RPMI7951 (cell line): ENCODE measurements at places on chromosomes 7 and 10. TPM values are rescaled to one million over a fixed set of nuclear protein-coding genes. Genes with fewer than 3 reads are reported as not detected.

GRCh38 chr10:78770167-78771090 is 298.3 kb upstream of the ZMIZ1 start:
- no peak for DNase-seq

The TLL2 gene
- total RNA-seq, result under 0.01 TPM in 1 of 2 replicates, not detected in the other

DNA sequence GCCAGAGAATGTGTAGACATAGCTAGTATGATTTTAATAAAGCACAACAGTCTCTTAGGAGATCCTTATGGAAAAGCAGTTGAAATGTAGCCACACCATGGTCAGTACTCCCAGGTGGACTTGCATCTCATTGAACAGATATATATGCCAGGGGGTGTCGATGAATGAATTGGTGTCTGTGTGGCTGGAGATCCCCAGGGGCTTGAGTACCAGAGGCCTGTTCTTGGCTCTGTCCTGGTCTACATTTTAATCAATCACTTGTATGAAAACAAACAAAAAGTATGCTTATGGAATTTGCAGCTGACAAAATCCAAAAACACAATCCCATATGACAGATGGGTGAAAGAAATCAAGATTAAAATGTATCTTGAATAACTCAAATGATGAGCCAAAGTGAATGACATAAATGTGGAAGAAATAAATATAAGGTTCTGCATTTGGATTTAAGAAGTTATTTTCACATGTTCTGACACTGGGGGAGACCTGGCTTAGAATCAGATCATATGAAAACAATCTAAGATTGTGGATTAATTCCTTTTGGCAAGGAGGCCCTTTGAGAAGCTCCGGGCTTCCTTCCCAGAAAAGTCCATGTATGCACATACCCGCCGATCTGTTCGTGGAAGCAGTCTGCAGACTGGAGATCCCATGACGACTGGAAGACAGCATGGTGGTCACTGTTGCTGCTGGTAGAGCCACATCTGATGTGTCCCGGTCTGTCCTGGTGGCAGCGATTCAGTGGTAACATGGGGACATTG is 15.6 kb downstream of the CLEC2L start:
- DNase-seq, result no peak

DNA sequence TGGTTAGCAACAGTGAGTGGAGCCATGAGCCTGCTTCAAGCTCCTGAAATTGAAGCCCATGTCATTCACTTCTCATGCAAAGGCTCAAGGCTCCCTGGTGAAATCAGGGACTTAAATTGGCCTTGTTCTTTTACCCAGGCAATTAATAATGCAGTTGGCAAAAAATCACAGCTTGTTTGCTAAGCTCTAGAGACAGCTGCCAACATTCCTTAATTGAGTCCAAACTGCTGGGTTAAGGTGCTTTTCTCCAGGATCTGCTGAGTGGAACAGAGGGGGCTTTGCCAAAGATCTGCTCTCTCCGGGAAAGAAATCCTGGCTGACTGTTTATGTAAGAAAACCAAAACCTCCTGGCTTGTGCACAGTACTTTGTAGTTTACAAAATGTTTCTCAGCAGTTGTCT is 257.6 kb upstream of the GHITM start:
- no peak for DNase-seq

The PIP gene
- total RNA-seq, result not detected in 2 replicates

GRCh38 chr7:97215556-97215955 is 98.1 kb downstream of the SDHAF3 start:
- no peak for DNase-seq

GRCh38 chr7:87445897-87446296 is 29.6 kb downstream of the ABCB4 start:
- DNase-seq, result no peak

DNA sequence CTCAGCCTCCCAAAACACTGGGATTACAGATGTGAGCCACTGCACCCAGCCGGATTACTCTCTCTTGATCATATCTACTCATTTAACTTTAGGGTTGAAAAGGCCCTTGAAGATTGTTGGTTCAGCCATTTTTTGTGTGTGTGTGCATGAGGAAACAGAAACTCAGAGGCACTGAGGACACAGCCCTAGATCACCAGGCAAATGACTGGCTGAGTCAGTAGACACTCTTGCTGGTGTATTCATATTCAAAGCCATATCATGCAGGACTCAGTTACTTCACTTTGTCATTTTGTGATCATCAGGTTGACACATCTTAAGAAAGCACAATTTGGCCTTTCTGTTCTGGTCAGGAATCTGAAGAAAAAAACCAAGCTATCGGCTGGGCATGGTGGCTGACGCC is 253.4 kb downstream of the TRIL start:
- no peak for DNase-seq

GRCh38 chr7:106031300-106032035 is 68.4 kb downstream of the CDHR3 start:
- peak; percentile 42 for DNase-seq

- no peak for DNase-seq
These were observed 44.7 kb downstream of the TBXAS1 start for GRCh38 chr7:139873593-139874301.

The FBXL13 gene
- 0.96 and 1.4 TPM in 2 replicates for total RNA-seq

DNA sequence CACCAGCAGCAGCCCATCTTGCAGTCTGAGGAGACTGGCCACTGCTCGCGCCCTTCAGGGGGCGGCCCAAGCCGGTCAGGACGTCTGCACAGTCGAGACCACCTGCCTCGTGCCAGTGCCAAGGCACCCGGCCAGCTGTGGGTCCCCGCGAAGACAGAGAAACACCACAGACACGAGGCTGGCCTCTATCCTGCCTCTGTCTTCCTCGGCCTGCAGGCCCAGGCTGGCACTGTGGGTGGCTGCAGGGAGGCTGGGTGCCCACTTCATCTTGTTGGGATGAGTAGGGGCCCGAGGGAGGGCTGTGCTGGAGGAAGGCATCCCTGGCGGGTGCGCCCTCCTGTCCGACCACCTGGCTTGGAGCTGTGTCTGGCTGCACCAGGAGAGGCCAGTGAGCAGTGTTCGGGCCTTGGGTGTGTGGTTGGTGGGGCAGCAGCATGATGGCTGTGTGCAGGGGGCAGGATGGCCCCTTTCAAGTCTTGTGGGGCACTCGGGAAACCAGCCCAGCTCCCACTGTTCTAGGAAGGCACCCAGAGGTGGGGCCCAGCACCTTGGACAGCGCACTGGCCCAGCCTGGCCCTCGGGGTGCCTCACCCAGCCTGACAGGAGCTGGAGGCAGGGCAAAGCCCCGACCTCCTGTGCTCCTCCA is 7.3 kb downstream of the DPYSL4 start:
- DNase-seq, result no peak

The LEP gene
- total RNA-seq, result not detected in 2 replicates

DNA sequence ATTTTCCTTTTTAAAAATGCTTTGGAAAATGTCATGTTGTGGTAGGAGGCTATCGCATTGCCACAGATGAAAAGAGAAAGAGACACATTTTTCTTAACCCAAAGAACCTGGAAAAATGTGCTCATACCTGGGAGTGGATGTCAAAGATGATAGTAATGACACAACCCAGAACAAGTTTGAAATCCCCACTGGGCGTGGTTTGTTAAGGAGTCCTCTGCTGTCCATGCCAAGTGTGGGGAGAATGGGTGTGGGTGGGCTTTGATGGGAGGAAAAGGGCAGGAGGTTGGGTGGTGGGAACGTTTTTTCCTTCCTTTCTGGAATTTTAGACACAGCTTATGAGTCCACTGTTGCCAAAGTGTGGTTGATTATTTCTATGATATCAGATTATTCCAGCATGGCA is 10.9 kb downstream of the OPTN start:
- DNase-seq, result no peak

The DOCK4 gene
- total RNA-seq, result 5.5 and 10.8 TPM in 2 replicates

GRCh38 chr10:22381262-22381661 is 36.0 kb downstream of the SPAG6 start:
- no peak for DNase-seq

The ASAH2 gene
- total RNA-seq, result 0.39 and 0.84 TPM in 2 replicates

DNA sequence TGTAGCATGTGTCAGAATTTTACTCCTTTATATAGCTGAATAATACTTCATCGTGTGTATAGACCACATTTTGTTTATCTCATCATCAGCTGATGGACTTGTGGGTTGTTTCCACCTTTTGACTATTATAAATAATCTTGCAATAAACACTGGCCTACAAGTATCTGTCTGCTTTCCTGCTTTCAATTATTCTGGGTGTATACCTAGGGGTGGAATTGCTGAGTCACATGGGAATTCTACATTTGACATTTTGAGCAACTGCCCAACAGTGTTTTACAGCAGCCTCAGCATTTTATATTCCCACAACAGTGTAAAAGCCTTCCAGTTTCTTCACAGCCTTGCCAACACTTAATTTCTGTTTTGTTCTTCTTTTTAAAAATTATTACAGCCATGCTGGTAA is 200.3 kb upstream of the PRSS1 start:
- DNase-seq, result peak; percentile 69

- peak; percentile 60 for DNase-seq
These were observed 14.0 kb downstream of the LRGUK start for GRCh38 chr7:134140889-134141867.

The AUTS2 gene
- under 0.01 and 0.10 TPM in 2 replicates for total RNA-seq

DNA sequence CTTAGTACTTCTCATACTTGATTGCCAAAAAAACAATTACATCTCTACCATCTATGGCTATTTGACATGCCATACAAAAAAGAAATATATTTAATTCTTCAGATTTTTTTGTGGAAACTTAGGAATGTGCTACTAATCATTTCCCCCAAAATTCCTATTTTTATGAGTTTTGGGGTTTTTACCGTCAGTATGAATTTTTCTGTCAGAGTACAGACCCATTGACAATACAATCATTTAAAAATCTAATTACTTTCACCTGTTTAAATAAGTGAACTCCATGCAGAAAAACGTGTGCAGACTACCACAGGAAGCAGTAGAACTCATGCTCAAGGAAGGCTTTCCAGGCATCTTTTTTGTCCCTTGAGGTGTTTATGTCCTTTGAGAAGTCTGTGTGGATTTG is 48.8 kb upstream of the FOXP2 start:
- no peak for DNase-seq
